DND-41 (cell line): ENCODE measurements at places on chromosomes 16 and 17.

GRCh38 chr16:3289998-3290673, 6.8 kb downstream of the ZNF263 start:
- no peak for DNase-seq

DNA sequence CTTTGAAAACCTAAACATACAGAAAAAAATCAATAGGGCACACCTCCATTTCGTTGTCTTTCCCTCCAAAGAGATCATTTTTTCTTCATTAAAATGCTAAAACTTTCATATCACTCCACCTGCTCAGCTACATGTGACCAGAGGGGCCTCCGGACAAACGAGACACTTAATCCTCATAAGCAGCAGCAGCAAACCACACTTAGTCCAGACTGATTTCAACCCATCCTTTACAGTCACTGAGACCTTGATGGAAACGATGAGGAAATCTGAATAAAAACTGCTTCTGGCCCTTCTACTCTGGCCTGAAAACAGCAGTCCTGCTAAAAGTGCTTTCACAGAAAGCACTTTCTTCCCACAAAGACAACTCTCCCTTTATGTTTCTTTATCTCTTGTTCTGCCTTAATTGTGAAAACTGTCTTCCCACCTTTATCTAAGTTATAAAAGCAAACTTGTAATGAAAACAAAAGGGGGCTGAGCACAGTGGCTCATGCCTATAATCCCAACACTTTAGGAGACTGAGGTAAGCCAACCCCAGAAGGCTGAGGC, 4.6 kb downstream of the ANKRD11 start:
- no peak for DNase-seq

DNA sequence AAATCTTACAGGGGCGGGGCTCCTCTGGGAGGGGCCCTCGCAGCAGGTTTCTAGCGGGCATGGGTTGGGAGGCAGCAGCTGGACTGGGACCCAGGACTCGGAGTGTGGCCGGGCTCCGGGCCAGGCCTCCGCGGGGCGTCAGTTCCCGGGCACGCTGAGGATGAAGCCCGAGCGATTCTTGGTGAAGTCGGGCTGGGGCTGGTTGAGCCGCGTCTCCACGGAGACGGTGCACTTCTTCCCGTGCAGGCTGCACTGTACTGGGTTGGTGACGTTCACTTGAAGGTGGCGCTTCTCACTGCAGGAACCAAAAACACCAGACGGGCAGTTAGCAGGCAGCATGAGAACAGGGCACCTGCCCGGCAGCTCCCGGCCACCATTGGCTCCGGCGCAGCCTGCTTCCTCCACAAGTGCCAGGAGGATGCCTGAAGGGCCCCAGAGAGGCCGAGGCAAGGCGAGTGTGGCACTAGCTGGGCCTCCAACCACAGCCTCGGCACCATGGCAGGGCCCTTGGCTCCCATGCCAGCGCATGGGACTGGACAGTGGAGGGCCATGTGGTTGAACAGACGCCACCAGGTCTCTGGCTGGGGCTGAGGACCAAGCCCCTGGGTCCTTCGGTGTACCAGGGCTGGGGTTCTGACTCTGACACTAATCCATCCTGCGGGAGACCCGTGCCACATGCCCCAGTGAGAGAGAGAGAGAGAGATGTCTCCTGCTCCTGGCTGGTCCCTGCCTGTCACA, 8.0 kb downstream of the CDK5R1 start:
- DNase-seq, result no peak

DNA sequence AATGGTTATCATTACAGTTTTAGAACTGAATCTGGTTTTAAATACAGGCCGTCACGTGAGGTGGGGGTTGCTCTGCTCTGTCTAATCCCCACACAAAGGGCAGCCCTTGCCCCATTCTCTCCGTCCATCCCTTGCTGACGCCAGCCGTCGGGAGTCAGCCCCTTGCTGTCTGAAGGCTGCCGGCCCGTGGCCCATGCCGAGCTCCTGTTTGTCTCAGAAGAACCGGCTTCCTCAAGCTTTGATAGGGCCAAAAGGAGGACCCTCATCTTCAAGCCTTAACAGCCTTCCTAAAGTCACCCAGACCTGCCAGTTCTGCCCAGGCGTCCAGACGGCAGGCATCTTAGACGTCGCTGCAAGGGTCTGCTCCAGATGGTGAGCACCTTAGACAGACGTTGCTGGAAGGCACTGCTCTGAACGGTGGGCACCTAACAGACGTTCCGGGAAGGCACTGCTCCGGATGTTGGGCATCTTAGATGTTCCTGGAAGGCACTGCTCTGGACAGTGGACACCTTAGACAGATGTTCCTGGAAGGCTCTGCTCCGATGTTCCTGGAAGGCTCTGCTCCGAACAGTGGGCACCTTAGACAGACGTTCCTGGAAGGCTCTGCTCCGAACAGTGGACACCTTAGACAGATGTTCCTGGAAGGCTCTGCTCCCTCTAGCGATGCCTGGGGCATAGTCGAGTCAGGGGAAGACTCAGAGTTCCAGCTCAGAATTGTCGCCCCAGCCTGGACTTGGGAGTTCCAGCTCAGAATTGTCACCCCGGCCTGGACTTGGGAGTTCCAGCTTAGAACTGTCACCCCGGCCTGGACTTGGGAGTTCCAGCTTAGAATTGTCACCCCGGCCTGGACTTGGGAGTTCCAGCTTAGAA, 35.1 kb upstream of the CHMP6 start:
- DNase-seq, result no peak

DNA sequence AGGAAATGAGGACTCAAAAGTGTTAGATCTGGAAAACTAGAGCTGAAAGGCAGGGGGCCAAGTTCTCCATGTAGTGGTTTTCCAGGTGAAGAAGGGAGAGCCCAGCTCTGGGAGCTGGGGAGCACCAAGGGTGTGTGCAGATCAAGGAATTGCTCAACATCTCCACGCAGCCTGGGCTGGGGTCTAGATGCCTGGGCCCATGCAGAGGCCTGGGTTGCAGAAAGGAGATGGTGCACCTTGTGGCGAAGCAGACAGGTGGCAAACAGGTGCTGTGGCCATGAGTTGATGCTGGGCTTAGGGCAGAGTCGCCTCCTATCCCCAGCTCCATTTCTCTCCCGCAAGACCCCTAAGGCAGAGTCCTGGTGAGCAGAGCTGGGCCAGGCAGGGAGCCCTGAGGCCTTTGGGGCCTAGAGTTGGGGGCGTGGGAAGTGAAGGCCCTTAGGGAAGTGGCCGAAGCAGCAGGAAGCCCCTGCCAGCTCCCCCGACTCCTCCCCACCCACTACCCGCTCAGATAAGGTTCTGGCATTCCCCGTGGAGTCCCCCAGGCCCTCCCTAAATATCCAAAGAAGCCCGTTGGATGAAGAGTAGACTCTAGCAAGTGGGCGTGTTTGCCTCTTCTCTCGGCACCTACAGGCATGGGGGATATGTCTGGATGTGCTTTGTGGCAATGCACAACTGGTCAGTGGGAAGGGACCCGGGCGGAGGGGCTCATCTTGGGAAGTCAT, 777 bp downstream of the FOXN1 start:
- DNase-seq, result no peak

GRCh38 chr16:31403590-31404352, 10.6 kb downstream of the ITGAD start:
- DNase-seq, result no peak

DNA sequence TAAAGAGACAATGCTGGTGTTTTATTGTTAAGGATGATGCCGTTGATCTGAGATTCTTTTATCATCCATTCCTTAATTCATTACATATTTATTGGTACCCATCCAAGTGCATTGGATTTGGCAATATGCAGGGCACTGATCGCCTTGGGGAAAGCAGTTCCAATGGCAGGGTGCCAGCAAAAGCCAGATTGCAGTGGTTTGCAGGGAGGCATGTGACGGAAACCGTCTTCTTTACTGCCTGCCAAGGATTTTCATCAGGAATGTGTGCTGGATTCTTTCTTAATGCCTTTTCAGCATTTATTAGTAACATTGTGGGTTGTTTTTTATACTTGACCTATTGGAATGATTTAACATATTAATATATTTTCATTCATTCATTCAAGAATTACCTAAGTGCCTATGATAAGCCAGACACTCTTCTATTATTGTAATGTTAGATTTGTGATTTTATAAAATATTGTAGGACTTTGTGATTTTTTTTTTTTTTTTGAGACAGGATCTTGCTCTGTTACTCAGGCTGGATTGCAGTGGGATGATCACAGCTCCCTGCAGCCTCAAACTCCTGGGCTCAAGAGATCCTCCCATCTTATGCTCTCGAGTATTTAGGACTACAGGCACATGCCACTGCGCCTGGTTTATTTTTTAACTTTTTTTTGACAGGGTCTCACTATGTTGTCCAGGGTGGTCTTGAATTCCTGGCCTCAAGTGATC, 93.4 kb upstream of the TNRC6A start:
- no peak for DNase-seq

- no peak for DNase-seq
Measured at GRCh38 chr17:12953156-12953555, 64.7 kb downstream of the ELAC2 start.

GRCh38 chr17:28041844-28042656, 427 bp upstream of the NLK start:
- no peak for DNase-seq

- DNase-seq, result no peak
Measured at GRCh38 chr17:60040843-60041242, 37.9 kb downstream of the HEATR6 start.

- DNase-seq, result no peak
Measured at GRCh38 chr16:4032768-4033167, 83.5 kb downstream of the ADCY9 start.

DNA sequence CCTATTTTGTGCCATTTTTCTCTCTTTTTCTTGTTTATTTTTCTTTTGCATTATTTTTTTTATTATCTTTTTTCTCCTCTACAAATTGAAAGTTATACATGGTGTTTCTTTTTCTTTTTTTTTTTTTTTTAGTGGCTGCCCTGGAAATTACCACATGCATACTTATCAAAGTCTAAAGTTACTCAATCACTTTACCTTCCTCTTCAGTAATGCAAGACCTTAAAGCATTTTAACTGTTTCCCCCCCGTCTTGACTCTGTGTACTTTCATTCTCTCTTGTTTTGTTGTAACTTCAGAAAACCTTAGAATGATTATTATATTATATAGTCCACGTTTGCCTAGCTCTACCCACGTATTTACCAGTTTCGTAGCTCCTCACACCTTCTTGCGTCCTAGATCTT, 33.3 kb upstream of the SMPD3 start:
- no peak for DNase-seq

GRCh38 chr17:68613739-68614298, 12.7 kb upstream of the FAM20A start:
- peak; percentile 44 for DNase-seq

- no peak for DNase-seq
Measured at GRCh38 chr16:49487746-49488145, 114.1 kb downstream of the C16orf78 start.

- no peak for DNase-seq
Measured at GRCh38 chr16:66525396-66526180, 24.3 kb downstream of the TK2 start.

DNA sequence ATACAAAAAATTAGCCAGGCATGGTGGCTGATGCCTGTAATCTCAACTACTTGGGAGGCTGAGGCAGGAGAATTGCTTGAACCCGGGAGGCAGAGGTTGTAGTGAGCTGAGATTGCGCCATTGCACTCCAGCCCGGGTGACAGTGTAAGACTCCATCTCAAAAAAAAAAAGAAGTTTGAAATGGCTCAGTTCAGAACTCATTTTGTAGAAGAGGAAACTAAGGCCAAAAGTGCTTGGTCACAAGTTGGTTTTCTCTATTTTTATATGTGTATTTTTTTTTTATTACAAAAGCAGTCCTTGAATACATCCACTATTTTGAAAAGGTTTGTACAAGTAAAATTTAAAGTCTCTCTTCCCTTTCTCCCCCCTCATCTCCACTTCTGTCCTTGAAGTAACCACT, 5.5 kb downstream of the TAC4 start:
- no peak for DNase-seq

DNA sequence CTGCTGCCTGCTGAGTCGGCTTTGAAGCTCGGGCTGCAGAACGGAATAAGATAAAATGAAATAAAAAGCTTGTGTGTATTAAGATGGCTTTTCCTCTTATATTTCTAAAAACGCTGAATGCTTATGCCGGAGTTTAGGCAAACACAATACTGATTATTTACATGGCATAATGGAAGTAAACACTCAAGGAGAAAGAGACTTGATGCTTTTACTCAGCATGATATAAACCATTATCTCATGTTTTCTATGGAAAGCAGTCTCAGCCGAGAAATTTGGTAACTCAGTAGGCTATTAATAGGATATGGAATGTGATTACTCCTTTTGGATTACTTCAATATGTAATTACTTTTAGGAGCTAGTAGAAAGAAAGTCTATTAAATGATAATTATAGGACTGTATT, 153.3 kb downstream of the CDH11 start:
- DNase-seq, result no peak
